ENCODE measurements at places on chromosomes 4 and X. TPM values are rescaled to one million over a fixed set of nuclear protein-coding genes. Genes with fewer than 3 reads are reported as not detected.

DNA sequence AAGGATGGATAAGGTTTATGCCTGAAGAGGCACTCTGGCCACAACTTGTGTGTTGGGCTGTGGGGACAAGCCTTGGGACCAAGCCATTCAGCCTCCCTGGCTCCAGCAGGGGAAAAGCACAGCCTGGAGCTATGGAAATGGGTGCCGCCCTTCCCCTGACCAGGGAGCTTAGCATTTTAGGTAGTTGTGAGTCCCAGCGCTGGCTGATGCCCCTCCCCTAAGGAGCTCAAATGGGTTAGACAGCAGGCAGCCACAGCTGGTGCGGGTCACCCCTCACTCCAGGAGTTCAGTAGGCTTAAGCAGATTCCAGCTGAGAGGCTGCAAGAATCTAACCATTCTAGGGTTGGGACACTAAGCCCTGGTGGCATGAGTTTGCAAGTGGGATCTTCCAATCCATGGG is 172.9 kb downstream of the KCNIP4 start:
- H3K36me3 ChIP-seq = no peaks in the 10 kb centered on the region
- no peaks in the 10 kb centered on the region for H3K4me1 ChIP-seq
- no peak for DNase-seq

EMD gene
- 59.9 TPM for total RNA-seq

- H3K4me1 ChIP-seq = no peaks in the 10 kb centered on the region
- no peaks in the 10 kb centered on the region for H3K27me3 ChIP-seq
- no peak for DNase-seq
- no peak overlapping the region for H3K4me3 ChIP-seq
- H3K27ac ChIP-seq = no peak overlapping the region
Observed at GRCh38 chr4:21118301-21118700, 418.0 kb downstream of the PACRGL start.

RPGR gene
- total RNA-seq = 5.3 TPM

TRMT10A gene
- total RNA-seq = 10.5 TPM

DNA sequence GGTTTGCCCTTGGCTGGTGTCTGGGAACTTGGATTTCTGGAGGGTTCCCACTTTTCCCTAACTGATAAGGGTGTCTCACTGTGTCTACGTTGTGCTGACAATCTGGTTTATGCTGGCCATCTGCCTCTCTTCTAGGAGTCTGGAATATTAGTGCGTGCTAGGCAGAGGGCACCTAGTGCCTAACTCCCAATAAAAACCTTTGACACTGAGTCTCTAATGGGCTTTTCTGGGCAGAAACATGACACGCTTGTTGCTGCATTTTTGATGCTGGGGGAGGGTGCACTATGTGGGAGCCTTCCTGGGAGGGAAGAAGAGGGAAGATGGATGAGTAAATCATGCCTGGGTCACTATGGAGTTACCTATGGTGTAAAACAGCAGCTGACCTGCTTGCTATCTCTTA is 16.3 kb upstream of the ZNF41 start:
- H3K4me3 ChIP-seq = no peak overlapping the region
- H3K36me3 ChIP-seq = no peaks in the 10 kb centered on the region

DNA sequence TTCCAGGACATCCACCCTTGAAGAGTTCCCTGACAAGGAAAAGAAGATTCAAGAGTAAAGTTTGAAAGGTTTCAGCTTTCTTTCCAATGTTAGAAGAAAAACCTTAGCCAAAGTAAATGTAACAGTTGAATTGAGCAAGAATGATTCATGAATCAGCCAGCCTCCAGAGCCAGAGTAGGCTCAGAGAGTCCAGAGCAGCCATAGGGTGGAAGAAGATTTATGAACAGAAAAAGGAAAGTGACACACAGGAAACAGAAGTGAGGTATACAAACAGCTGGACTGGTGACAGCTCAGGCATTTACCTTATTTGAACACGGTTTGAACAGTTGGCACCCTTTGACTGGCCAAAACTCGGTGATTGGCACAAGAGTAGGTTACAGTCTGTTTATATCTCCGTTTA is 63.2 kb downstream of the QDPR start:
- H3K27me3 ChIP-seq = no peaks in the 10 kb centered on the region
- H3K36me3 ChIP-seq = no peaks in the 10 kb centered on the region
- DNase-seq = no peak
- H3K4me1 ChIP-seq = peaks cover 3% of the 10 kb centered on the region
- H3K4me3 ChIP-seq = no peak overlapping the region

DNA sequence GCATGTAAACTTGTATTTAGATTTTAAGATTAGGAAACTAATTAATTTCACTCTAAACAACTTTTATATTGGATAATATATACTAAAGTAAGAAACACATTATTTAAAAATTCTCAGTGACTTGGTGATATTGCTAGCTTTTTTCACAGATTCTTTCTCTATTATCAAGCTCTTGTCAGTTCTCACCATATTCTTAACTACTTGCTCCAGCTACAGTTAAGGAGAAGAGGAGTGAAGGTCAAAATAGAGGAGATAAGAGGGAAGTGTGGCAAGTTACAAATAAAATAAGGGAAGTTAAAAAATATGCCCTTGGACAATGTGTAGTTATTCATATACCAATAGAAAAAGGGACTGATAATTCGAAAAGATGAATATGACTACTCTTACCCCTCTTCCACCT is 34.7 kb upstream of the NAF1 start:
- no peak overlapping the region for H3K27ac ChIP-seq
- no peaks in the 10 kb centered on the region for H3K27me3 ChIP-seq
- no peak for DNase-seq
- no peaks in the 10 kb centered on the region for H3K4me1 ChIP-seq
- no peaks in the 10 kb centered on the region for H3K36me3 ChIP-seq

GRCh38 chr4:74181219-74181618 is 23.3 kb downstream of the MTHFD2L start:
- no peak overlapping the region for H3K27ac ChIP-seq
- DNase-seq = no peak
- H3K27me3 ChIP-seq = no peaks in the 10 kb centered on the region
- H3K4me3 ChIP-seq = no peak overlapping the region
- peaks cover 1% of the 10 kb centered on the region for H3K4me1 ChIP-seq

- DNase-seq = no peak
- no peaks in the 10 kb centered on the region for H3K27me3 ChIP-seq
- no peak overlapping the region for H3K27ac ChIP-seq
- no peaks in the 10 kb centered on the region for H3K4me1 ChIP-seq
Observed at GRCh38 chr4:118772081-118772766, 63.7 kb downstream of the SEC24D start.

DNA sequence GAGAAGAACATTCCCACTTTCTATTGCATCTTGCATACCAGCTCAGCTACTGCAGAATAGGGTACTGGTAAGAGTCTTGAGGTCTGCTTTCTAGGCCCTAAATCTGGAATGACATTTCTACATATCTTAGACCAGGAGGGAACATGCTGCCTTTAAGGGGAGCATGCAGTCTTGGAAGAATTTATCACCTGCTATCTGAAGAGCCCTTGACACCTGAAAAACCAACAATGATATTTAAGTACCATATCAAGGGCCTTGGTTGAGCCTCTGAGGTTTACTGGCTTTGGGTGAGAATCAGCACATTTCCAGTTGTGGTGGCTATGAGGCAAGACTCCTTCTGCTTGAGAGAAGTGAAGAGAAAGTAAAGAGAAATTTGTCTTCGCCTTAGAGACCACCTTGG is 436.8 kb upstream of the SPANXN1 start:
- H3K27ac ChIP-seq = no peak overlapping the region
- H3K36me3 ChIP-seq = no peaks in the 10 kb centered on the region
- H3K4me1 ChIP-seq = no peaks in the 10 kb centered on the region
- no peak overlapping the region for H3K4me3 ChIP-seq

GRCh38 chr4:159014859-159015258 is 88.0 kb upstream of the RAPGEF2 start:
- H3K4me1 ChIP-seq = no peaks in the 10 kb centered on the region
- H3K27ac ChIP-seq = no peak overlapping the region
- H3K4me3 ChIP-seq = no peak overlapping the region

DUSP21 gene
- total RNA-seq = not detected

GRCh38 chrX:48806081-48806480 is 4.2 kb downstream of the HDAC6 start:
- H3K4me3 ChIP-seq = no peak overlapping the region
- no peak overlapping the region for H3K27ac ChIP-seq
- H3K27me3 ChIP-seq = no peaks in the 10 kb centered on the region
- DNase-seq = no peak

DNA sequence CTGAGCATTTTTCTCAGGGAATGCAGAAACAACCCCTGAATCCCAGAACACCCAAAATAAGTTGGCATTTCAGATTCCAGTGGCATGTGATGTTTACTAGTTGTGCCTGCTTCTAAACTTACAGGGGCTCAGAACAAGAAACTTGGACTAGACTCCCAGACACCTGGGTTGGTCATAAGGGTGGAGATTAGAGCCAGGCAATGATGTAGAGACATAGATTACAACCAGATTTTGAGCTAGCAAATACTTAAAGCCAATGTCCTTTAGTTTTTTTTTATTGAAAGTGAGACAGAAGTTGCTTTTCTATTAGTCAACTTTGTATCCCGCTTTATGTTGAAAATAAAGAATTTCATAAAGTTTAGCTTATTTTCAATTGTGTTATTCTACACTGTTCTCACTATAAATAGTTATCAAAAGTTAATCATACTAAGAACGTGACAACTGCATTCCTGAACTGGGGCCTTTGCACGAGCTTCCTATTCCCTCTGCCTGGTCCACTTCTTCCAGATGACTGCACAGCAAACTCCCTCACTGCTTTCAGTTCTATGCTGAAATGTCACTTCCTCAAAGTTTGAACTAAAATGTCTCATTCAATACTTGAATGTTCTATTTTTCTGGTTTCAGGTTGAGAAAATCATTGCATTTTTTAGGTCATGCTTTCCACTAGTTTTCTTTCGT is 224.7 kb upstream of the PPP1R2C start:
- H3K4me3 ChIP-seq = no peak overlapping the region
- no peaks in the 10 kb centered on the region for H3K4me1 ChIP-seq
- DNase-seq = no peak
- H3K36me3 ChIP-seq = no peaks in the 10 kb centered on the region

GRCh38 chr4:185115827-185116232 is 27.2 kb upstream of the SLC25A4 start:
- no peak overlapping the region for H3K27ac ChIP-seq
- DNase-seq = no peak
- peaks cover 17% of the 10 kb centered on the region for H3K27me3 ChIP-seq
- H3K36me3 ChIP-seq = no peaks in the 10 kb centered on the region

GRCh38 chr4:178340468-178340867 is 898.2 kb upstream of the AGA start:
- H3K27ac ChIP-seq = no peak overlapping the region
- no peak for DNase-seq
- no peaks in the 10 kb centered on the region for H3K27me3 ChIP-seq
- no peak overlapping the region for H3K4me3 ChIP-seq

RPA4 gene
- 0.83 TPM for total RNA-seq

- no peak for DNase-seq
- H3K4me3 ChIP-seq = no peak overlapping the region
- H3K36me3 ChIP-seq = no peaks in the 10 kb centered on the region
- H3K27ac ChIP-seq = no peak overlapping the region
- no peaks in the 10 kb centered on the region for H3K27me3 ChIP-seq
- H3K4me1 ChIP-seq = peaks cover 6% of the 10 kb centered on the region
Observed at GRCh38 chrX:47607091-47607490, 12.6 kb downstream of the SYN1 start.

GALNTL6 gene
- not detected for total RNA-seq

AKAP14 gene
- total RNA-seq = not detected

- H3K27me3 ChIP-seq = no peaks in the 10 kb centered on the region
- H3K4me3 ChIP-seq = no peak overlapping the region
- no peak overlapping the region for H3K27ac ChIP-seq
- H3K36me3 ChIP-seq = no peaks in the 10 kb centered on the region
- no peak for DNase-seq
- H3K4me1 ChIP-seq = no peaks in the 10 kb centered on the region
Observed at GRCh38 chr4:189293459-189293858, 647.2 kb upstream of the FRG1 start.

DNA sequence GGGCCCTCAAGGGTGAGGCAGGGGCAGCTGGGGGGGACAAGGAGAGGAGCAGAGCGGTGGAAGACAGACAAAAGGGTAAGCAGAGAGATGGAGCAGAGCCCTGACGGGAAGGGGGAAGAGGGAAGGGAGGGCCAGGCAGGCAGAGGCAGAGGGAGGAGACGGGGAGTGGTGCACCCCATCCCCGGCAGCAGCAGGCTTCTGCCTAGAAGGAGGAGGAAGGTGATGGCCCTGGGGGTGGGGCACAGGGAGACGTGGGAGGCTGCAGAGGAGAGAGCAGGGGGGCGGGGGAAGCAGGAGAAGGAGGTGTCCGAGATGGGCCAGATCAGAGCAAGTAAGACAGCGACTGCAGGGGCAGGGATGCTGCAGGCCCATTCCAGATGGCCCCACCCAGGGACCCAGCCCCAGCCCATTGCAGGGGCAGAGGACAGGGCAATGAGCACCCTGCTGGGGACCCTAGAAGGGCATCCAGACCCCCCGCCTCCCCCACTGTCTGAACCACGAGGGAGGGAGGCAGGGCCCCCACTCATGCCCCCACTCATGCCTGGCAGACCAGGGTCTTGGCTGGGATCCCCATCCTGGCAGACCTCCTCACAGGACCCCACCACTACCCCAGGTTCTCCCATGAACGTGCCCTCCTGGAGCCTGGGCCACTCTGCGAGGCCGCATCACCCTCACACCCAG is 2.7 kb downstream of the L1CAM start:
- no peak overlapping the region for H3K4me3 ChIP-seq
- no peak overlapping the region for H3K27ac ChIP-seq
- H3K4me1 ChIP-seq = peaks cover 18% of the 10 kb centered on the region

DNA sequence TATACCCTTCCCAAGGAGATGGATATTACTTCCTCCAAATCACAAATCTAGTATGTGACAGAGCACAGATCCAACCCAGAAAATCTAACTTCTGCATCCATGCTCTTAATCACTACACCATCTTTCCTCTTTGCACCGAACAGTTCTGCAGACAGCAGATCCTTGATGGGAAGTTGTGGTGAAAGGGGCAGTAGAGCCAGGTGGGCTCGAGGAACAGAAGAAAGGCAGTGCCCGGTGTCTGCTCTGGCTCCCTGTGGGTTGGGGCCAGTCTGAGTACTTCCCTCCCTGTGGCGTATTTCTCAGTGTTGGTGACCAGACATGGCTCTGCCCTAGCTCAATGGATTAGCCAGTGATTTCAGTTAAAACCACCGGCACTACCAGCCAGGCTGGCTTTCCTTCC is 15.3 kb downstream of the HOPX start:
- H3K27me3 ChIP-seq = peaks cover 28% of the 10 kb centered on the region
- H3K4me1 ChIP-seq = no peaks in the 10 kb centered on the region
- DNase-seq = no peak
- H3K4me3 ChIP-seq = no peak overlapping the region
- H3K27ac ChIP-seq = no peak overlapping the region
- peaks cover 4% of the 10 kb centered on the region for H3K36me3 ChIP-seq

GRCh38 chr4:148151806-148152205 is 290.4 kb downstream of the NR3C2 start:
- H3K27me3 ChIP-seq = no peaks in the 10 kb centered on the region
- H3K4me1 ChIP-seq = no peaks in the 10 kb centered on the region

TCEAL3 gene
- 4.0 TPM for total RNA-seq

DNA sequence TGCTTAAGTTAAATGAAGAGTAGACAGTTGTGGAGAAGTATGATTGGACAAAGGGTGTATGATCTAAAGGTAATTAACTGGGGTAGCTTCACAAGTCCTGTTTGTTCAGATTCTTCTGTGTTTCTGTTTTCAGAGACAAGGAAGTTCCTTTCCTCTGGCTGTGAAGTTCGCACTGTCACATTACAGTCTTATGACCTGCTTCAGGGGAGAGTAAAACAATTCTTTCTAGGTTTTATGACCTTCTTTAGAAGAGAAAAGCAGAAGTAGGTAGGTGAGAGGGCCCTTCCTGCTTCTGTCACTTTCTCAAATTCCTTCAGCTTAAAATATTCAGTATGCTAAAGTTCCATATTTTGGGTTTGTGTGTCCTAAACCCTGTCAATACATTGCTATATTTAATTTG is 211.9 kb downstream of the SOX3 start:
- DNase-seq = no peak
- H3K4me1 ChIP-seq = no peaks in the 10 kb centered on the region
- no peaks in the 10 kb centered on the region for H3K36me3 ChIP-seq
